ENCODE measurements at places on chromosomes 11 and 22.

DNA sequence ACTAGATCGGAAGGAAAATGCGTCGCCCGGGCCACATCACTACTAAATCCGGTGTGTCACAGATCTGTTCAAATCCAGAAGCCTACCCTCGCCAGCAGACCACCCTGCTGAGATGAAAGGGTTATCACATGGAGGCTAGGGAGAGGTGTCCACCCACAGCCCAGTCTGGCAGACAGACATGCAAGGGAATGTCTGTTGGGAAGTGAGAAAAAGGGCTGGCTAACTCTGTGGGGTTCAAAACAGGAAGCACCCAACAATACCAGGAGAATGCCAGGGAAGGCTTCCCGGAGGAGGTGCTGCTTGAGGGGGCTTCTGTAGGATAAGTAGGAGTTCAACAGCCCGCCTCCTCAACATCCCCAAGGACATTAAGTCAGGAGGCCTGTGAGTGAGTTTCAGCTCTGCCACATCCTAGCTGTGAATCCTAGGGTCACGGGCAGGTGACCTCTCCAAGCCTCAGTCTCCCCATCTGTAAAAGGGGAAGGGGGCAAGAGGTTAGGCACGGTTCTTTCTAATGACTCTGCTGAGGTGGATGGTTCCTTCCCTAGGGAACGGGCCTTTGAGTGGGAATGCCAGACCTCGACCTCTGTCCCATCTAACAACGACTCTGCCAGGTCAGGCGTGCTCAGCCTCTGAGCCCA is 1.1 kb downstream of the TPST2 start:
- DNase-seq = no peak

DNA sequence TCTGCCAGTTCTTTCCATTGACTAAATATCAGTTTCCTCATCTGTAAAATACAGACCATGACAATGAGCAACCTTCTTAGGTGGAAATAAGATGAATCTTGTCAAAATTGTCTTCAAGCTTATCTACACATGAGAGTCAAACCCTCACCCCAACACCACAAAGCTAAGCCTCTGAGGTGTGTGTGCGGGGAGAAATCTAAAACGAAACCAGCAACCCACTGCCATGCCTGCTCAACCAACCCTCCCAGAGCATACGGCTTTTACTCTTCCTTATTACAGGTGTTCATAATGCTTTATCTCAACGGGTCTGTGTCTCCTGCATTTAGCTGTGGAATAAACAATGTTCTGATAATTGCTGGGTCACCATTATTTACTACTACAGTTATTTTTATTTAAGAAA is 235.4 kb downstream of the KIRREL3 start:
- DNase-seq = no peak

GRCh38 chr11:19646308-19646707 is 66.3 kb upstream of the NAV2 start:
- no peak for DNase-seq

DNA sequence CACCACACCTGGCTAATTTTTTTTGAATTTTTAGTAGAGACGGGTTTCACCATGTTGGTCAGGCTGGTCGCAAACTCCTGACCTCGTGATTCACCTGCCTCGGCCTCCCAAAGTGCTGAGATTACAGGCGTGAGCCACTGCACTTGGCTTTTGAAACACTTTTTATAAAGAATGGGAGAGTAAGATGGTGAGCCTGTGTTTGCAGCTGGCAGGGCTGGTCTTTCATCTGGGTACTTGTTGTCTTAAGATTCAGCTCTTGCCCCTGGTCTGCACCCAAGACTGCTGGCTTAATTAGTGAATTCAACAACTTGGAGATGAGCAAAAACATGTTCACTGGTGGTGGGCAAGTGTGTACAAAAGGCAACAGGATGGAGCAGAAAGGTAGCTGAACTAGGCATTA is 4.0 kb downstream of the TSPAN18 start:
- no peak for DNase-seq

GRCh38 chr11:43984519-43985385 is 42.3 kb downstream of the C11orf96 start:
- DNase-seq = no peak

GRCh38 chr11:26960281-26960680 is 33.6 kb upstream of the FIBIN start:
- no peak for DNase-seq

DNA sequence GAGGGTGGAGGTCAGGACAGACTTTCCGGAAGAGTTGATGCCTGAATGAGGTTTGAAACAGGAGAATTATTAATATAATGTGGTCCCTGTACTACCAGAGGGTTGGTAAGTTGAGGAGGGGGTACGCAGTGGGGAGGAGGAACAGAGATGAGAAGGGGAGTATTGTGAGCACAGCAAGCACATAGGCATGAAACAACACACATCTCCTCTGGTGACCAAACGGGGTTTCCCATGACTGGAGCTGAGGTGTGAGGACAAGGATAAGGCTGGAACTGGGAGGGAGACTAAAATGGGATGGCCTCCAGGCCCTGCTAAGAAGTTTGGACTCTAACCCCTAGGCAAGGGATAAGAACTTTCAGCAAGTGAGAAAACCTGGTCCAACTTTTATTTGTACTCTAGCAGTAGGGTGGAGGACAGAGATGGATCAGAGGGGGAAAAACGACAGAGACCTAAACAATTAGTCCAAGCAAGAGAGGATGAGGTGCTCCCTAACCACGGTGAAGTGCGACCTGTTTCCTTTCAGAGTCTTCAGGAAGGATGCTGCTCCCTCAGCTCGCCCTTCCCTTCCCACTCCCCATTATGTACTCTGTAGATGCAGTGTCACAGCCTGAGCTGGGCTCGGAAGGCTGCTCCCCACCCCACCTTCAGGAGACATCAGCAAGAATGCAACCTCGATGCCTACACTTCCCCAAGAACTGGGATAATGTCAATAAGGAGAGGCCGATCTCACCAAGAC is 59.2 kb downstream of the BTG4 start:
- no peak for DNase-seq

- no peak for DNase-seq
Observed at GRCh38 chr11:36000616-36001190, 56.8 kb downstream of the LDLRAD3 start.

GRCh38 chr11:14249121-14249963 is 109.6 kb downstream of the RRAS2 start:
- DNase-seq = peak; percentile 61

- no peak for DNase-seq
Observed at GRCh38 chr11:100830978-100831732, 144.1 kb downstream of the ARHGAP42 start.

DNA sequence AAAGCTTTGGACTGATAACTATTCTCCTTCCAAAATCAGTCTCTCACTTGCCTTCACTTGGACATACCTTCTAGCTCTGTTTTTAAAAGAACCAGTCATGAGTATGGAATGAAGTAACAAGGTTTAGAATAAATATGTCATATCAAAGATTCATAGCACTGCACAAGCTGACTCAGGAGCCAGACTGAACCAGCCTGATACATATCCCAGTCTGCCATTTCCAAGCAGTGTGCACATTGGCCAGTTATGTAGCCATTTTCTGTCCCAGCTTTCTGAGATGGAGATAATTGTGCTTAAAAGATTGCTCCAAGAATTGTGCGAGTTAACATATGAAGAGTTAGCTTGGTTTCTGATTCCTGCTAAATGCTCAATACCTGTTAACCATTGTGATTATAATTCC is 311.3 kb downstream of the C11orf87 start:
- no peak for DNase-seq

- no peak for DNase-seq
Observed at GRCh38 chr11:131408025-131408640, 37.7 kb downstream of the NTM start.

DNA sequence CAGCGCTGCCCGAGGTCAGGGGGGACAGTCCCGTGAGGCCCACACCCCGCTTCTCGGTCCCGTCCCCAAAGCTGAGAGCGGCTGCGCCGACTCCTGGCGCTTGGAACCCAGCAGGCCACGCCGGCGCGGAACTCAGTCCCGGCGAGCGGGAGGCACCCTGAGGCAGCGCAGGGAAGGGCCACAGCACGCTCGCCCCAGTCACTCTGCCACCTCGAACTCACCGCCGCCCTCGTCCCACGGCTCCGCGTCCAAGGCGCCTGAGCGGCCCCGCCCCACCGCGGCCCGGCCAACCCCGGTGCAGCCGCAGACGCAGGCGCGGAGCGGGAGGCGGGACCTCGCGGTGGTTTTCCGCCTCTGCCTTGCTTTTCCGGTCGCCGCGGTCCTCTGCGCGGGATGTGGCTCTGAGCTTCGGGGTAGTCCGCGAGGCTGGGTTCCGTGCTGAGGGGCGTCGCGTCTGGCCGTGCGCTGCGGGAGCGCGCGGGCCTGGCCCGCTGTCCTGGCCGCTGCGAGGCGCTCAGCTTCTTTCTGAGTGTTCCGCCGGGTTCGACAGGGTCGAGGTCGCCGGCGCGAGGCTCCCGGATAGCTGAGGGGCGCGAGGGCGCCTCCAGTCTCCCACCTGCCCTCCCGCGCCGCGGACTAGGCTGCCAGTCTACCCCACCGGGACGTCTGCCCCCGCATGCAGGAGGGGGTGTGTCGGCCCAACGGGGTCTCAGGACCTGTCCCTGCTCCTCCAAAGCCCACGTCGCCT is at the start of gene CDPF1:
Gene CDPF1 (minus strand): TSS at position 259 of the 748 bp plus-strand sequence. CDS start 2,009 bp downstream, outside the sequence.
- peak; percentile 80 for DNase-seq

- DNase-seq = no peak
Observed at GRCh38 chr11:45056529-45056928, 89.9 kb upstream of the PRDM11 start.
